ENCODE measurements at places on chromosomes 11 and 22.
A peak's percentile ranks its signal among the peaks of the same experiment; 100 is the strongest.

DNA sequence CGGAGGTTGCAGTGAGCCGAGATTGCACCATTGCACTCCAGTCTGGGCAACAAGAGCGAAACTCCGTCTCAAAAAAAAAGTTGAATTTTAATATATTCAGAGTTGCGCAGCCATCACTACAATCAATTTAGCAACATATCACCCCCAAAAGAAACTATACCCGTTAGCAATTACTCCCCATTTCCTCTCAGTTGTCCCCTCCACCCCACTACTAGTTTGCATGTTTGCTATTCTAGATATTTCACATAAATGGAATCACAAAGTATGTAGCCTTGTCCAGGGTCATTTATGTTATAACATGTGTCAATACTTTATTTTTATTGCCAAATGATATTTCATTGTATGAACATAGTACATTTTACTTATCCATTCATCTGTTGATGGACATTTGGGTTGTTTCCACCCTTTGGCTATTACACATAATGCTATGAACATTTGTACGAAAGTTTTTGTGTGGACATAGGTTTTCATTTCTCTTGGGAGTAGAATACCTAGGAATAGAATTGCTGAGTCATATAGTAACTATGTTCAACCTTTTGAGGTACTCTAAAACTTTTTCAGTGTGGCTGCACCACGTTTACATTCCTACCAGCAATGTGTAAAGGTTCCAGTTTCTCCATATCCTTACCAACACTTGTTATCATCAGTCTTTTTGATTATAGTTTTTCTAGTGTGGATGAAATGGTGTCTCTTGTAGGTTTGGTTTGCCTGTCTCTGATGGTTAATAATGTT is 2.2 kb downstream of the ZNF143 start:
- DNase-seq, result no peak

DNA sequence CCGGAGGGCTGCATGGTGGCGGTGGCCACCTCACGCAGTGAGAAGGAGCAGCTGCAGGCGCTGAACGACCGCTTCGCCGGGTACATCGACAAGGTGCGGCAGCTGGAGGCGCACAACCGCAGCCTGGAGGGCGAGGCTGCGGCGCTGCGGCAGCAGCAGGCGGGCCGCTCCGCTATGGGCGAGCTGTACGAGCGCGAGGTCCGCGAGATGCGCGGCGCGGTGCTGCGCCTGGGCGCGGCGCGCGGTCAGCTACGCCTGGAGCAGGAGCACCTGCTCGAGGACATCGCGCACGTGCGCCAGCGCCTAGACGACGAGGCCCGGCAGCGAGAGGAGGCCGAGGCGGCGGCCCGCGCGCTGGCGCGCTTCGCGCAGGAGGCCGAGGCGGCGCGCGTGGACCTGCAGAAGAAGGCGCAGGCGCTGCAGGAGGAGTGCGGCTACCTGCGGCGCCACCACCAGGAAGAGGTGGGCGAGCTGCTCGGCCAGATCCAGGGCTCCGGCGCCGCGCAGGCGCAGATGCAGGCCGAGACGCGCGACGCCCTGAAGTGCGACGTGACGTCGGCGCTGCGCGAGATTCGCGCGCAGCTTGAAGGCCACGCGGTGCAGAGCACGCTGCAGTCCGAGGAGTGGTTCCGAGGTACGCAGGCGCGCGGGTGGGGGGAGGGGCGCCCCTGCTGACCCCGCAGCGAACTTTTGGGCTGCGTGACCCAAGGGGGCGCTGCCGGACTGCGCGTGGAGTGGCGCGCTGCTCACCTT is 670 bp downstream of the NEFH start:
- DNase-seq, result peak; percentile 97

GRCh38 chr11:128336203-128336602 is 251.2 kb downstream of the ETS1 start:
- DNase-seq, result no peak

DNA sequence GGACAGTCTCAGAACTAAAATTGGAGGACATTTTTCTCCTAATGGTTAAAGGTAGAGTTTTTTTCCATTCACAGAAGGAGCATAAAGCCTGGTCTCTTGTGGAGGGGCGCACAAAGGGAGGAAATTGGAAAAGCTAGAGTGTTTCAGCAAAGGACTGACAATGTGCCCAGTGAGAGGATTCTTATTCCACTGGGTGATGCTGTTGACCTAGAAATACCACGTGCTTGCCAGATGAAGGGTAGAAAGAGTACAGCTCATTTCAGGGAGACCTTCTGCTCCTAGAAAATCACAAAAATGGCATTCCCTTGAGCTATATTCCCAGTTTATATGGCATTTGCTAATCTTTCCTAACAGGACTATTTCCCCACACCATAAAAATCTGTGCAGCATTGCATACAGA is 21.1 kb downstream of the MS4A6E start:
- no peak for DNase-seq

DNA sequence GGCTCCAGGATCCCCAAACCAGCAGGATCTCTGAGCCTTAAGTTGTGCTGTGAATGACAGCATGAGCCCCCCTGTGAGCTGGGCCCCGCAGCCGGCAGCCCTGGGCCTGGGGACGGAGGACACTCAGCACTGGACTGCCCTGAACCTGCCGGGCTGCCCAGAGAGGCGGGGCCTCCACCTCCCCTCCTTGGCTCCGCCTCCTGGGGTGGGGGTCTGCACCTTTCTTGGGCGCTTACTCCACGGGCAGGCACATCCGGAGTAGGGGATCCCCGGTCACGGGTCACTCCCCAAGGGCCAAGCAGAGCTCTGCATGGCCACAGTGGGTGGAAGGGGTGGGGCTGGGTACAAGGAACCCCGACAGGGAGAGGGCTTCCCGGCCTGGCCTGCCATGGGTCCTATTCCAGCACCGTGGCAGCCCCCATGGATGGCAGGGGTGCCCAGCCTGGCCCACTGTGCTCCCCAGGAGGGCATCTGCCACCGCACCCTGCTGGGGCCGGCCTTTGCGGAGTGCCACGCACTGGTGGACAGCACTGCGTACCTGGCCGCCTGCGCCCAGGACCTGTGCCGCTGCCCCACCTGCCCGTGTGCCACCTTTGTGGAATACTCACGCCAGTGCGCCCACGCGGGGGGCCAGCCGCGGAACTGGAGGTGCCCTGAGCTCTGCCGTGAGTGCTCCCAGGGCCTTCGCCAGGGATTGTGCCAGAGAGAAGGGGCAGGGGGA is 5.4 kb downstream of the MUC5B start:
- peak; percentile 33 for DNase-seq

DNA sequence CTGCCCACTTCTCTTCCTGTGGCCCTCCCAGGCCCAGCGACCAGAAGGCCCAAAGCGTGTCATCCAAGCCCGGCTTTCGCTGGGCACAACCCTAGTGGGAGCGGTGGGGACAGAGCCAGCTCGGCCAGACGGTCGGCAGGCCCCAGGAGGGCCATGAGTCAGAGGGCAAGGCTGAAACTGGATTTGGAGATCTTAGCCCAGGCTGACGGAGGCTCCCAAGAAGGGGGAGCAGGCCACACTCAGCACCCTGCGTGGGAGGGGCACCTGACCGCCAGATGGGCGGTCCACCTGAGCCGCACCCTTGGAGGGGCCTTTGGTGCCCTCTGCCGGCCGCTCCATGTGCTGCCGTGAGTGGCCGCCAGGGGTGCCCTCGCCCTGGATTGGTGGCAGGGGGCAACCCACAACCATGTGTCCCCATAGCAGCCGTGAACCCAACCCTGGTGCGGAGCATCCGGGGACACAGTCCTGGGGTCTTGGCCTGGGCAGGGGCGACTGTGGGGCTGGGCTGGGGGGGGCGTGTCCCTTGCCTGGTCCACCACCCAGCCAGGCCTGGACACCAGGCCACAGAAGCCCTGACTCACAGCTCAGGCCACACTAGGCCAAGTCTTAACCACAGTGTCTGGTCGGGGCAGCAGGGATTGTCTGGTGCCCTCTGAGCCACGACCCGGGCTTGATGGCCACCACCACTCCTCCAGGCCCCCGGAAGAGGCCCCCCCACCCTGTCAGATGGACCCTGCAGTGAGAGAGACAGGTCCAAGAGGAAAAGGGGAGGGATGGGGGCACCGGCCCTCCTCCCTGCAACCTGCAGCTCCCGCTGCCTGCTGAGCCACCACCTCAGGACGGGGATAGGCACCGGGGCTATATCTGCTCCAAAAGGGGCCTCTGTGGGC is 19.2 kb upstream of the TALDO1 start:
- peak; percentile 92 for DNase-seq

GRCh38 chr11:17434108-17434507 is 42.5 kb downstream of the ABCC8 start:
- peak; percentile 80 for DNase-seq

- no peak for DNase-seq
Observed at GRCh38 chr11:14258221-14258935, 100.6 kb downstream of the RRAS2 start.

- DNase-seq, result peak; percentile 61
Observed at GRCh38 chr11:118975771-118976709, 4.5 kb downstream of the FOXR1 start.

DNA sequence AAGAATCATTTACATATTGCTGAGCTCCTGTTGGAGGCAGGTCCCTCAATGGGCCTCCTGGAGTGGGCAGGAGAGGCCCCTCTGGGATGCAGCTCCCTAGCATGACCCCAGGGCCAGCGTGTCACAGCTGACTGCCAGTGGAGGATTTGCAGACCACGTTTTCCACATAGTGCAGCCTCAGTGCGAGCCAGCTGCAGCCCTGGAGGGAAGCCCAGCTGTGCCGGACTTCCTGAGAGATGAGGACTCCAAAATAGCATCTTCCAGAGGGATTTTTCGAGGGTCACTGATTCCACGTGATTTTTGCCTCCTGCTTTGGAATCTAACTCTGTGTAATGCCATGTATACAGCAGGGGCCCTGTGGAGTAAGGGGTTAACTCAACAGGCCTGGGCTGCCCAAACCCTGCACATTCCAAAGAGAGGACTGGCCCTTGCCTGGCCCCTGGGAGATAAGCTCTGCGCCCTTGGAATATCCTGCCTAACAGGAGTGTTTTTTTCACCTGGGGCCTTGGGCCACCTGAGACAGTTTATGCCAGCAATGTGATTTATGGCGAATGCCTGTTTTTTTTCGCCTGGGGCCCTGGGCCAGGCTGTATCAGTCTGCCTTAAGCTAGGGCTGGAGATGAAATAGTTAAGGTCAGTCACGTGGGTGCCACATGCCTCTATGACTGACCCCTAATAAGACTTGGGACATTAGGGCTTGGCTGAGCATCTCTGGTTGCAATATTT is 47.4 kb downstream of the RPS6KA4 start:
- DNase-seq, result no peak

DNA sequence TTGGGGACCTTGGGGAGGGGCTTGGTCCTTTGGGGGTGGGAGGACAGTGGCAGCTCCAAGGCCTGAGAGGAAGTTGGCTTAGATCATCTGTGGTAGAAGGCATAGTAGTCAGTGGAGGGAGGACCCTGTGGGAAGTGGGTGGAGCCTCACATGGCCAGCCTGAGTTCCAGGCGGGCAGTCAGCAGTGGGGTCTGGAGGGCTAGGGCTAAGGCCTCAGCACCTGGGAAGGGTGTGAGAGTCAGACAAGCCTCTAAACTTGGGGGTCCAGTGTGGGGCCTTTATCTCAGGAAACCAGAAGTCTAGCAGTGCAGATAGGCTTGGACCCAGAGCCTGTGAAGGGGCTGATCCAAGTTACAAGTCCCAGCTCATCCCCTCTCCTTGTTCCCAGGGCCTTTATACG is 4.0 kb downstream of the NLRX1 start:
- DNase-seq, result no peak

GRCh38 chr11:65488273-65489034 is 10.4 kb upstream of the MALAT1 start:
- DNase-seq, result no peak

DNA sequence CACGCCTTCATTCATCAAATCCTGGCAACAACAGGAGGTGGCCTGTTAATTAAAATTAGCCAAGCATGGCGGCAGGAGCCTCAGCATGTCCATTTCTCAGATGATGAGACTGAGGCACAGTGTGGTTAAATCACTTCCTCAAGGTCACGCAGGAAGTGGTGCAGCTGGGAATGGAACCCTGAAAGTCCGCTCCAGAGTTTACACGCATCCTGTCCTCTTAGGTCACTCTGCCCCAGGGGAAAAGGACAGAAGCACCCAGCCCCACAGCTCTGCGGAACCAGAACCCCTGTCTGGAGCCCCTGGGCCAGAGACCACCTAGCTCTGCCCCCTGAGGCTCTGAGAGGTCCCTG is 19.6 kb downstream of the RPL3 start:
- DNase-seq, result no peak

- DNase-seq, result no peak
Observed at GRCh38 chr11:78290293-78291176, 101.8 kb downstream of the USP35 start.

GRCh38 chr11:999009-999408 is 37.5 kb downstream of the MUC6 start:
- no peak for DNase-seq

GRCh38 chr11:45168366-45169130 is 22.1 kb downstream of the PRDM11 start:
- DNase-seq, result no peak

GRCh38 chr22:46626911-46627805 is 7.0 kb downstream of the GRAMD4 start:
- DNase-seq, result no peak

DNA sequence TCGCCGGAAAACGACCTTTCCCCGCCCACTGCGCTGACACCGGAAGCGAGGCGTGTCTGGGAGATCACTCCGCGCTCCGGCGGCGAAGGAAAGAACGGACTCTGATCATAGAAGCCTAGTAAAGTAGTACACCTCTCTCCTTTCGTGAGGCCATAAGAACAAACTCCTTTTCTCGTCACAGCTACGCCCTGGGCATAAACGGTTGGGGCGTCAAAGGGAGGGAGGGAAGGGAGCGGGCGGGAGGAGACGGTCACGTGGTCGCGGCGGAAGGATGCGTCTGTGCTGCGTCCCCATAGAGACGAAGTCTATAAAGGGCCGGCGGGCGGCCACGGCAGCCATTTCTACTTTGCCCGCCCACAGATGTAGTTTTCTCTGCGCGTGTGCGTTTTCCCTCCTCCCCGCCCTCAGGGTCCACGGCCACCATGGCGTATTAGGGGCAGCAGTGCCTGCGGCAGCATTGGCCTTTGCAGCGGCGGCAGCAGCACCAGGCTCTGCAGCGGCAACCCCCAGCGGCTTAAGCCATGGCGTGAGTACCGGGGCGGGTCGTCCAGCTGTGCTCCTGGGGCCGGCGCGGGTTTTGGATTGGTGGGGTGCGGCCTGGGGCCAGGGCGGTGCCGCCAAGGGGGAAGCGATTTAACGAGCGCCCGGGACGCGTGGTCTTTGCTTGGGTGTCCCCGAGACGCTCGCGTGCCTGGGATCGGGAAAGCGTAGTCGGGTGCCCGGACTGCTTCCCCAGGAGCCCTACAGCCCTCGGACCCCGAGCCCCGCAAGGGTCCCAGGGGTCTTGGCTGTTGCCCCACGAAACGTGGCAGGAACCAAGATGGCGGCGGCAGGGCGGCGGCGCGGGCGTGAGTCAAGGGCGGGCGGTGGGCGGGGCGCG is at the start of gene ATF4:
TSS of gene ATF4 (plus strand) at position 337 of the 880 bp plus-strand sequence. CDS start 884 bp downstream, outside the sequence.
- DNase-seq, result peak; percentile 82

Measured in D341Med (cell line).